ENCODE measurements at places on chromosomes 13 and 19. TPM values are rescaled to one million over a fixed set of nuclear protein-coding genes. Genes with fewer than 3 reads are reported as not detected.

The APOC1 gene
- total RNA-seq: 0.85 TPM

DNA sequence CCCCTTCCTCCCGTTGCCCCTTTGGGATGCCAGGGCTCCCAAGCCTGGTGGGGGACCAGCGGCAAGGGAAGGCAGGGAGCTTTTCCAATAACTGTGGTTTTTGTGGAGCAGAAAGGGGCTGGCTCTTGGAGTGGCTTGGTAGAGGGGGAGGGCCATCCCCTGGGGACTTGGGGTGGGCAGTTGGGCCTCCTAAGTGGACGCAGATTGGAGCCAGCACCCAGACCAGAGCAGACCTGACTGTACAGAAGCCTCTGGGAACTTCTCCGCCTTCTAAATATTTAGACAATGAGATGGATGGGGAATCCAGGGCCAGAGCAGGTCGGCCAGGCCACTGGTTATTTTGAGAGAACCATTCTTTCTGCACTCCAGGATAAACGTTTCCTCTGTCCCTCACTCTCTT is 4.2 kb downstream of the PTGIR start:
- no peak for DNase-seq

The MEIOSIN gene
- not detected for total RNA-seq

DNA sequence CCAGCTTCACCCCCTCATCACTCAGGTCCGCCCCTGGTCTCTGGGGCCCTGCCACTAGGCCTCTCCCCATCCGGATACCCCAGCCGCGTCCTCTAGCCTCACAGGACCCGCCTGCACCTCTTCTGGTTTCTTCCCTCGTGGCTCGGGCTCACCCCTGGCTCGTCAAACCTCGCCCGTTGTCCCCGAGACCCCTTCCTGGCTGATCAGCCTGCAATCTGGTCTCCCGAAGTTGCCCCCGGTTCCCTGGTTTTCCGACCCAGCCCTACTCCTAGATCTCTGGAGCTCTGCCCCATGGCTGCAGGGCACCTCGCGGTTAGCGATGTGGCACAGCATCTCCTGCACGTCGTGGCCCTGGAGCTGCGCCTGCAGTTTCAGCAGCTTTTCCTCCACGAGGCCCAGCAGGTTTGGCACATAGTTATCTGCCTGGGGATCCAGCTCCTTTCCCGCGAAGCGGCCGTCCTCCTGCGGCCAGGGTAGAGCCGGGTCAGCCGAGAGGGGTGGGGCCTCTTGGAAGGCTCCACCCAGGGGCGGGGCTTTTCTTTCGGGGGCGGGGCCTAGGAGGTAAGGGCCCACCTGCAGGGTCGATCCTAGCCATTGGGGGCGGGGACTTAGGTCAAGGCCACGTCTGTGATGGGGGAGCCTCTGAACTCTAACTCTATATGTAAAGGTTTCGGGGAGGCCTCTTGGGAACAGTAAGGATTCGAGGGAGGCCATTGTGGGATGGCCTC is 2.4 kb upstream of the RGL3 start:
- DNase-seq: peak; percentile 59
